Stimulated activated CD8-positive, alpha-beta memory T cell treated with anti-CD3 and anti-CD28 coated beads, Interleukin-4, amount 100 ng/mL, for 1 hour (primary cell): ENCODE measurements at places on chromosomes 3 and 15.

GRCh38 chr15:82106679-82107078 lies 60.9 kb upstream of the MEX3B start:
- DNase-seq: no peak

GRCh38 chr3:130557336-130558035 lies 40.5 kb downstream of the COL6A6 start:
- DNase-seq: no peak

- DNase-seq: no peak
Observed at GRCh38 chr15:90970274-90970673, 15.6 kb downstream of the RCCD1 start.

- no peak for DNase-seq
Observed at GRCh38 chr3:123090728-123091531, 24.1 kb downstream of the PDIA5 start.

DNA sequence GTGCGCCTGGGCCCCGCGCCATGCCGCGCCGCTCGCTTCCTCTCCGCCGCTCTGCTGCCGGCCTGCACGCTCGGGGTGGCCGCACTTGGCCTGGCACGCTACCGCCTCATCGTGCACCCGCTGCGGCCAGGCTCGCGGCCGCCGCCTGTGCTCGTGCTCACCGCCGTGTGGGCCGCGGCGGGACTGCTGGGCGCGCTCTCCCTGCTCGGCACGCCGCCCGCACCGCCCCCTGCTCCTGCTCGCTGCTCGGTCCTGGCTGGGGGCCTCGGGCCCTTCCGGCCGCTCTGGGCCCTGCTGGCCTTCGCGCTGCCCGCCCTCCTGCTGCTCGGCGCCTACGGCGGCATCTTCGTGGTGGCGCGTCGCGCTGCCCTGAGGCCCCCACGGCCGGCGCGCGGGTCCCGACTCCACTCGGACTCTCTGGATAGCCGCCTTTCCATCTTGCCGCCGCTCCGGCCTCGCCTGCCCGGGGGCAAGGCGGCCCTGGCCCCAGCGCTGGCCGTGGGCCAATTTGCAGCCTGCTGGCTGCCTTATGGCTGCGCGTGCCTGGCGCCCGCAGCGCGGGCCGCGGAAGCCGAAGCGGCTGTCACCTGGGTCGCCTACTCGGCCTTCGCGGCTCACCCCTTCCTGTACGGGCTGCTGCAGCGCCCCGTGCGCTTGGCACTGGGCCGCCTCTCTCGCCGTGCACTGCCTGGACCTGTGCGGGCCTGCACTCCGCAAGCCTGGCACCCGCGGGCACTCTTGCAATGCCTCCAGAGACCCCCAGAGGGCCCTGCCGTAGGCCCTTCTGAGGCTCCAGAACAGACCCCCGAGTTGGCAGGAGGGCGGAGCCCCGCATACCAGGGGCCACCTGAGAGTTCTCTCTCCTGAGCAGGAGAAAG lies 951 bp downstream of the GPR62 start:
- DNase-seq: no peak

DNA sequence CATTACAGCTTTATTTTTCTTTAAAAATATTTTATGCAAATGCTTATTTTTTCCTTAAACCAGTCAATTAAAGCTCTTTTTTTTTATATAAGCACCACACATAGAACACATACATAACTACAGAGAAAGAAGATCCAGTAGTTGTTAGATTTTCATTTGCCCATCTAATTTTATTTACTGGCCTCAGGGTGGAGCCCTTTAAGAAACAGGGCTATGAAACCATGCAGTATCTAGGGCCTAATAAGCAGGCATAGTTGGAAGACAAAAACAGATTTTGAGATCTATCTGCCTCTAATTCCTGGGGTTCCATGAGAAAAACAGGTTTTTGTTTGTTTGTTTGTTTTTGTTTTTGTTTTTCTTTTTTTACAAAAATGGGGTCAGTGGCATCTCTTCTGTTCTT lies 120.6 kb downstream of the BCHE start:
- DNase-seq: no peak

- no peak for DNase-seq
Observed at GRCh38 chr3:105349684-105350387, 16.9 kb upstream of the ALCAM start.

DNA sequence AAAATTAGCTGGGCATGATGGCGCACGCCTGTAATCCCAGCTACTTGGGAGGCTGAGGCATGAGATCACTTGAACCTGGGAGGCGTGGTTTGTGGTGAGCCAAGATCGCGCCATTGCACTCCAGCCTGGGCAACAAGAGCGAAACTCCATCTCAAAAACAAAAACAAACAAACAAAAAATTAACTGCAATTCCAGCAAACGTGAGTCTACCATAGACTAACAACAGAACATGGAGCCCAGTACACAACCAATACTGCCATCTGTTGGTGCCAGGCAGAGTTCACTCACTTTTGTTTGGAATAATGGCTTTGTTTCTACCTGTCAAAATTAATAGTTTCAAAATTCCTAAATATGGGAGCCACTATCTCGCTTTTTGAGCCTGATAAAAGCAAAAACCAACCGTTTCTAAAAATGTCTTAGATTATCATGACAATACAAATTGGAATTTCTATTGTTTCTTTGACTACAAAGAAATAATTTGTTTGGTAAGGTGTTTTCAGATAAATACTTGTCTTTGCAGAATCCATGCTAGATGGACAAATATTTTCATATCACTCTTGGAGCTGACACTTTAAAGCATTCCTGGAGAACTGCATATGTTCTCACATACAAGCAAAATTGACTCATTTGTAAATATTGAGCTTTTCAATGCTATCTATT lies 45.0 kb downstream of the GPR176 start:
- no peak for DNase-seq

DNA sequence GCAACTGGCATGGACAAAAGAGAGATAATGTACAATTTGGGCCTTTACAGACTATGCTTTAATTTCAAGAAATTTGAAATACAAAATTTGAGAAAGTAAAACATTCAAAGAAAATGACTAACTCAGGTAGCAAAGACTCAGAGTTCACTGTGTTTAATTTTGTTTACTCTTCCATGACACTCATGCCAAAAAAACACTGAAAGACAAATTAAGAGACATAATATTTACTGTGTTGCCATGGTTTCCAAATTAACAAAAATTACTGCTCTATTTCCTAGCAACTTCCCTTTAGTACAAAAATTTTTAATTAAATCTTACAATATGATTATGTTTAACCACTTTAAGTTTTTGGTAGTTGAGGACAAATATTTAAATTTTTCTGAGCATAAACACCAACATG lies 29.6 kb downstream of the LRRFIP2 start:
- DNase-seq: no peak

GRCh38 chr3:42572278-42572677 lies 9.5 kb downstream of the SEC22C start:
- DNase-seq: no peak

GRCh38 chr3:77381431-77381830 lies 341.5 kb downstream of the ROBO2 start:
- no peak for DNase-seq

DNA sequence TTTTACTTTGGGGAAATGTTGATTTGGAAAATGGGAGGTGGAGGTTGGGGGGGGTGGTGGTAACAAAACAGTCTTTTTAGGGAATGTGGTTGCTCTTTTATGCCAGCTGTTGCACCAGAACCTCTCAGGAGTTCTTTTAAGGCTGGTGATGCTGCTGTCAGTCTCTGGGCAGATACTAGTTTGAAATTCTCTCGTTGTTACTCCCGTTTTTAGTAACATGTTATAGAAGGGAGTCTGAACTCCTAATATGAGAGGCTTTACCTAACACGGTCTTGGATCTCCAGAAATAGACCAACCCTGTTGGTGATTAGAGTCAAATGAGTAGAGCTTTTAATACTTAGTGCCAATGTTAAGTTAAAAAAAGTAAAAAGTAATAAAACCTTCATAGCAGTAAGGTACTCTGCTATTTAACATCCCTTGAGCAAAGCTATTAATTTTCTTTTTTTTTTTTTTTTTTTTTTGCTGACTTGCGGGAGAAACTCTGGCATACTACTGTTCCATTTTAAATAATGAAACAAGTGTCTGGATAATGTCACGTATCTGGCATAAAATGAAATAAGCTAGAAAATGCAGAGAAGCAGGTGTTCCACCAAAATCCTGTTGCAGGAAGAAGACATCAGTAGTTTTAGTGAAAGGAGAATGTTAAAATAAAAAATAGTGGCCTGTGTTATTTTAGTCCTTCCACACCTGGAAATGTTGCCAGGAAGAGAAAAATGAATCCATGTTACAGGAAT lies 156.7 kb downstream of the CACNA1D start:
- no peak for DNase-seq

GRCh38 chr3:128783774-128784173 lies 57.8 kb downstream of the RAB7A start:
- DNase-seq: no peak

DNA sequence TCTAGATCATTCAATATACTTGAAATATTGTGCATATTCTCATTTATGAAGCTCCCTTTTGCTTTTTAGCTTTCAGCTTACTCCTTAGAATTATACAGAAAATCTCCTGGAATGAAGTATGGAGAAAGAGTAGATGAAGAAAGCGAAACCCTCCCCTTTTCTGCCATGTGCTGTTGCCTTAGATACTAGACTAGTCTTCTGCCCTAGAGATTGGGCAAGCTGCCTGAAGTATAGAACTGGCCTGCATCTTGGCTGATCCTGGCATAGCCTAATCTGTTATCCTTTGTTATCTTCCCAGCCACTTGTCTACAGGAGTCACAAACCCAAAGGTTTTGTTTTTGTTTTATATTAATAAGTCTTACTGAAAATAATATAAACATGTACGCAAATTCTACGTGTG lies 138.8 kb downstream of the RBPMS2 start:
- no peak for DNase-seq

DNA sequence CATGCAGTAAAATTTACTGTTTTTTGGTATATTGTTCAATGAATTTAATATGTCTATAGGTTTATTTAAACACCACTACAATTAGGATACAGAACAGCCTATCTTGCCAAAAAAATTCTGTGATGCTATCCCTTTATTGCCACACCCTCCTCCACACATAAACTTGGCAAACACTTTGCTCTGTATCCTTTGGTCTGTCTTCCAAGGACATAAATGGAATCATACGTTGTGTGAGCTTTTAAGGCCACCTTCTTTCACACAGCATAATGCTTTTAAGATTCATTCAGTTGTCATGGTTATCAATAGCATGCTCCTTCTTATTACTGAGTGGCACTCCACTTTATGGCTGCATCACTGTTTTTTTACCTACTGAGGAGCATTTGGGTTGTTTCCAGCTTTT lies 71.5 kb downstream of the CERS3 start:
- DNase-seq: no peak

GRCh38 chr3:44439499-44440295 lies 37.8 kb downstream of the ZNF445 start:
- DNase-seq: peak; percentile 8

DNA sequence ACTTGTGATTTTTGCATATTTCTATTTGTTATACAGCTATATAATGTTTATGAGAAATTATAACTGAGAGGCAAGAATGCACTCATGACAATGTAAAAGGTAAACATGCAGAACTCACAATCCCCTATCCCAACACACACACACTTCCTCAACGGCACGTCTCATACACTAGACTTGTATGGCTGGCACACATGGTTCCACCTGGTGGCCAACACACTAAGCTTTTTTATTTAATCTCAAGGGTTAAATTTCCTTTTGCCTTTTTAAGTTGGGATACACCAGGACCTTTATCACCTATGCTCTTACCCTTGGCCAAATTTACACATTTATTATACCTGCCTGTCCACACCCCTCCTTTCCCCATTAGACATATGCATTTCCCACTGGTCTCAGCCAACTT lies 88.6 kb upstream of the PSMD6 start:
- no peak for DNase-seq

- DNase-seq: no peak
Observed at GRCh38 chr15:31752905-31753304, 277.4 kb upstream of the CHRNA7 start.

DNA sequence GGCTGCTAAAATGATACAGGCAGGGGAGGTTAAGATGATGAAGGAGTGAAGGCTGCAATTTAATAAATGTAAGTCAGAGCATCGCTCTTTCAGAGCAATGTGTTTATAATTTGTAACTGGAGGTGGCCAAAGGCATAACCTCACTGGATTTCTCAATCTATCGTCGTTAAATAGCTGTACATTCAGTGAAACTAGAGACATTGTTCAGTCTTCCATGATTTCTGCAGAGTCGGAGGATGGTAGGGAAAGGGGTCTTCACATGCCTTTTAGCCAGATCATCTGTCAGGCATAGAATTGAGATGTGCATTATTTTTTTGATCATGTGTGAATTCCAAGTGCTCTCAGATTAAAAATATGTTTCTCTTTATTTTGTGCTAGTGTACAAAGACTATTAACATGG lies 315.4 kb downstream of the OXSM start:
- DNase-seq: no peak

DNA sequence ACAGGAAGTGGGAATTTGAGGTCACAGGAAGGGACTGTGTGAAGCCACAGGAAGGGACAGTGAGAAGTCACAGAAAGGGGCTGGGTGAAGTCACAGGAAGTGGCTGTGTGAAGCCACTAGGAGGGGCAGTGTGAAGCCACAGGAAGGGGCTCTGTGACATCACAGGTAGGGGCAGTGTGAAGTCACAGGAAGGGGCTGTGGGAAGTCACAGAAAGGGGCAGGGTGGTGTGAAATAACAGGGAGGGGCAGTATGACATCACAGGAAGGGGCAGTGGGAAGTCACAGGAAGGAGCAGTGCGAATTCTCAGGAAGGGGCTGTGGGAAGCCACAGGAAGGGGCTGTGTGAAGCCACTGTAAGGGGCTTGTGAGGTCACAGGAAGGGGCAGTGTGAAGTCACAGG lies 35.8 kb downstream of the GASK1A start:
- DNase-seq: no peak

DNA sequence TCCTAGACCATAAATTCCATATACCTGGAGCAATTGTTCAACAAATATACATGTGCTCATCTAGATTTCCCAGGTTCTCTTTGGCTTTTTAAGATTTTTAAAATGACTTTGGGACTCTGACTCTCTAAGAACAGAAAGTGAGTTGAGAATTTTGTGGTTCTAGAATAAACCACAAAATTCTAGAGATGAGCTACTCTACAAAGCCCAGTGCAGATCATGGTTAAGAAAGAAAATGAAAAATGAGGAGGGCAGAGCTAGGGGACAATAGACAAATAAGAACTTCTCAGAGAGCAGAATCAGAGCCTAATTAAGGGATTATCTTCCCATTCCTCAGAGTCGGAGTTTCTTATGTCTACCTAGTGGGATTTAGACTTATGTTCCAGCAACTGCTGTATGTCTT lies 694.7 kb downstream of the ZNF385D start:
- no peak for DNase-seq

DNA sequence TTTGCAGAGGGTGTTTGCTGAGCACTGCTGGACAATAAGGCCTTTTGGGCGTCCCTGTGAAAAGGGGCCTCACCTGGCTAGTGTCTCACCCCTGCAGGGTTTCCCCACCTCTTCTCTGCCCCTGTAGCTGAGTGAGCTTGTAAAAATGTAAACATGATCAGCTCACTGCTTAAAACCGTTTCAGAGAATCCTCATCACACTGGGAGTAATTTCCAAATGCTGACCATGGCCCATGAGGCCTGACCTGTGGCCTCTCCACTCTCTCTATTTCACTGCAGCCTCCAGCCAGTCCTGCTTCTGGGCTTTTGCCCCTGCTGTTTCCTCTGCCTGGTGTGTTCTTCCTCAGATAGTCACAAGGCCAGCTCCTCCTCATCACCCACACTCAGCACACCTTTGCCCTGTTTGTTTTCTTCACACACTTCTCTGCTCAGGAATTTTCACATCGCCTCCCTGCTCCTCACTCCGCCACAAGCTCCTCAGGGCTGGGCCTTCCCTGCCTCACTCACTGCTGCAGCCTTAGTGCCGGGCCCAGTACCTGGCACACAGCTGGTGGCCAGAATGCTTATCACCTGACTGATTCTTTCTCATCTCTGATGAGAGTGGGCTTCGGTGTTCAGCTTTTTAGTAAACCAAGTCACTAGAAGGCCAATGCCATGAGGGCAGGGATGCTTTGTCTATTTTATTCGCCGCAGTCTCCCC lies 79.3 kb upstream of the SEC13 start:
- DNase-seq: no peak
